ENCODE measurements at places on chromosomes 3 and 15.

DNA sequence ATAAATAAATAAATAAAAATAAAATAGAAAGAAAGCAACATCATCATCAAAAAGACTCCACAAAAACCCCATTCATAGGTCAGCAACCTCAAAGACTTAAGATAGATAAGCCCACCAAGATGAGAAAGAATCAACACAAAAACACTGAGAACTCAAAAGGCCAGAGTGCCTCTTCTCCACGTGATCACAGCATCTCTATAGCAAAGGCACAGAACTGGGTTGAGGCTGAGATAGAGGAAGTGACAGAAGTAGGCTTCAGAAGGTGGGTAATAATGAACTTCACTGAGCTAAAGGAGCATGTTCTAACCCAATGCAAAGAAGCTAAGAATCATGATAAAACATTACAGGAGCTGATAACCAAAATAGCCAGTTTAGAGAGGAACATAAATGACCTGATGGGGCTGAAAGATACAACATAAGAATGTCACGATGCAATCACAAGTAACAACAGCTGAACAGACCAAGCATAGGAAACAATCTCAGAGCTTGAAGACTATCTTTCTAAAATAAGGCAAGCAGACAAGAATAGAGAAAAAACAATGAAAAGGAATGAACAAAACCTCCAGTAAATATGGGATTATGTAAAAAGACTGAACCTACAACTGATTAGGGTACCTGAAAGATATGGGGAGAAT lies 26.4 kb downstream of the GNB5 start:
- no peak for DNase-seq

- DNase-seq: no peak
Observed at GRCh38 chr15:56160966-56161365, 82.7 kb downstream of the RFX7 start.

GRCh38 chr3:50675179-50676030 lies 678 bp downstream of the DOCK3 start:
- peak; percentile 4 for DNase-seq

GRCh38 chr3:168269001-168269400 lies 173.3 kb upstream of the GOLIM4 start:
- DNase-seq: peak; percentile 13

GRCh38 chr15:48395521-48396011 lies 64.3 kb downstream of the DUT start:
- no peak for DNase-seq

DNA sequence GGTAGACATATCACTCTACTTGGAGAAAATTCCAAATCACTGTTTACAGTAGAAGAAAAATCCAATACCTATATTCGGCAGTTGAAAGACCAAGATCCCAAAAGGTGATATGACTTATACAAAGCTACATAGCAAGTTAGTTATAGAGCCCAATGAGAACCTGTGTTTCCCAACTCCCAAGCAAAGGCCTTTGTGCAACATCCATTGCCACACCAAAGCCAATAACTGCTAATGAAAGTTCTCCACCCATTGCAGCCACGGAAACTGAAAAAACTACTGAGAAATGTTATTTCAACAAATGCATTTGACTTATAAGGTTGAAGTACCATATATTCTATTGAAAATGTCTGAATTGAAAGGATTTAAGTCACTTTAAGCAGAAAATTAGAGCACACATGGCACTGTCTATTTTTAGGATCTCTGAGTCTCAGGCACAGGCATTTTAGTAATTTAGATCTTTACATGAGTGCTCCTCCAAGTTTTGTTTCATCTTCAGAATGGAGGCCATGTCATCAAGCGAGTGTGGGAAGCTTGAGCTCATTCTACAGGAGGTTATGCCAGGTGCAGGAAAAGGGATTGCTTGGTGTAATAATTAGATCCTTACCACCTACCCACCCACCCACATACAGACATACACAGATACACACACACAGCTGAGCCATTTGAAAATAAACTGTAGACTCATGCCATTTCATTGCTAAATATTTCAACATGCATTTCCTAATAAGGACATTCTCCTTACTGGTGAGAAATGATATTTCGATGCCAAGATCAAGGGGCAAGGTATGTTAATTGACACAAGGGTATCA lies 19.7 kb upstream of the ANO10 start:
- no peak for DNase-seq

- DNase-seq: peak; percentile 20
Observed at GRCh38 chr3:197256836-197257444, 41.5 kb downstream of the DLG1 start.

- DNase-seq: no peak
Observed at GRCh38 chr3:106745344-106746168, 631.7 kb upstream of the CCDC54 start.

- no peak for DNase-seq
Observed at GRCh38 chr3:9037144-9037711, 74.0 kb upstream of the RAD18 start.

DNA sequence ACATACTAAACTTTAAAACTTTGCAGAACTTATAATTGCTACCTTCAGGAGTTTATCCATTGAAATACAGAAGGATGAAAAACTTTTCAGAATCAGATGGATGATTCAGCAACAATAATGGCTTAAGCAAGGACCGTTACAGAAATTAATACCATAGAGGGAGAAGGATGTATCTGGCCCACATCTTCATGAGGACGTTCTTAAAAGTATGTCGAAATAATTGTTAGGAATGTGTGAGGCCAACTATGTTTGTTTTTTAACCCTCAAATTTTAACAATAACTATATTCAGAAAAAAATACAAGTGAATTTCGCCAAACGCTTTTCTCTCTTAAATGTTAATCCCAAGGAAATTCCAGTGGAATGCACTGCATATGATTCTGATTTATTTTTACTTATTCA lies 105.2 kb upstream of the EPHA3 start:
- no peak for DNase-seq

- DNase-seq: no peak
Observed at GRCh38 chr3:124878561-124879336, 8.4 kb downstream of the ITGB5 start.

DNA sequence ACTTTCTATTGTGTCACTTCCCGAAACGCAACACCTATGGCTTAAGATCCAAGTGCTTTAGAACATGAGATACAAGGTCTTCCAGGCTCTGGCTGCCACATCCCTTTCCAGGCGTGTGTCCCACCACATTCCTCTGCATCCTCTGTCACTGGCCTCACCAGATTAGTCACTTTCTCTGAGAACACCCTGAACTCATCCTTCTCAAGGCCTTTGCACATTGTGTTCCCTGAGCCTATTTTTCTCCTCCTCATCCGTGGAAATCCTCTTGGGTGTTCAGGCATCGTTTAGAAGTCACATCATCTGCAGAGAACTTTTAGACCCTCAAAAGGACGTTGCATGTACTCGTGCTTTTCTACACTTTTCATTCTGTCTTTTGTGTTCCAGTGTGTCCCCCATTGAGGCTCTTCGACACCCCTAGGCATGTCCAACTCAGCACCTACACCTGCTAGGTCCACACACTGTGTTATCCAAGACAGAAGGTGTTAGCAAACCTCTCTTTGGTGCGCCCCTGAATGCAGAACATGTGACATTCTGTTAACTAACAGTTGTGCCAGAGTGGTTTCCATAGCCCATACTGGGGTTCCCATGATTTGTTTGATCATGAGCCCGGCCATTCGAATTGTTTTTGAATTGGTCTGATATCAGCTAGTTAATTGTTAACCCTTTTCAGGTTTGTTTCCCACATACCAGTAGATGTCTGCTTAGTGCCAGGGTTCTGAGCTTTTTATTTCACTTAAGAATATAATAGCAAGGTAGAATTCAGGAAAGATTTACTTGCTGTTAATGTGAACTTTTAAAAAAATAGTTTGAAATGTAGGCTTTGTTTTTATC lies 67.2 kb downstream of the LPP start:
- no peak for DNase-seq

- DNase-seq: no peak
Observed at GRCh38 chr3:7038394-7038793, 177.5 kb downstream of the GRM7 start.

- DNase-seq: no peak
Observed at GRCh38 chr15:73522011-73522410, 79.0 kb downstream of the REC114 start.

DNA sequence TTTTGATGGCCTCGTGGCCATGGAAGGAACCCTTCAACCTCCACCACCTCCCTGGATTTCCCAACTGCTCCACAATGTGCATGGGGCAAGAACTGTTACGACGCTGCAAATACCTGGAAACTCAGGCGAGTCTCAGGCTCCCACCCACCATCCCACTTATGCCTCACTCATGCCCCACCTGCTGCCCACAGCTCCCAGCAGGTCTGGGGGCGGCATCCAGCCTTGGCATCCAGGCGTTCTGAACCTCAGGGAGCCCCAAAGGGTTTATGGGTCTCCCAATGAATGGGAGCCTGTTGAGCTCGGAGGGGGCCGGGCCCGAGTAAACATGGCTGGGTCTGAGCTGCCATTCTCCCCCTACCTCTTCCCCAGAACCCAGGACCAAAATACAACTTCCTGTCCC lies 2.0 kb upstream of the PTH1R start:
- DNase-seq: no peak

DNA sequence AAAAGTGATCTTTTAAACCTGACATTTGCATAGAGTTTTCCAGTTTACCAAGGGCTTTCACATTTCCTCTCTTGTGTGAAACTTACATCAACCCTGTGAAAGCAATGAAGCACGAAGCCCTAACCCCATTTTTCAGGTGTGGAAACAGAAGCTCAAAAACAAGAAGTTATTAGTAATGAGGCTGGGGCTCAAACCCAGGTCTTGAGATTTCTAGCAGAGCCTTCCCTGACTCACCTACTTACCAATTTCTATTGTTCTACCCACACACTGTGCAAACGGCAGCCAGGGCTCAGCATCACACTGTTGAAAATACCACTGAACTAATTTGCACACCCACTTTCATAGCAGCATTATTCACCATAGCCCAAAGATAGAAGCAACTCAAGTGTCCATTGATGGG lies 117.8 kb upstream of the IGF1R start:
- no peak for DNase-seq

- no peak for DNase-seq
Observed at GRCh38 chr3:49666592-49666991, 7.6 kb upstream of the APEH start.

GRCh38 chr15:31159837-31160236 lies 58.3 kb upstream of the TRPM1 start:
- no peak for DNase-seq

GRCh38 chr15:91866371-91866905 lies 12.9 kb downstream of the SLCO3A1 start:
- DNase-seq: no peak

DNA sequence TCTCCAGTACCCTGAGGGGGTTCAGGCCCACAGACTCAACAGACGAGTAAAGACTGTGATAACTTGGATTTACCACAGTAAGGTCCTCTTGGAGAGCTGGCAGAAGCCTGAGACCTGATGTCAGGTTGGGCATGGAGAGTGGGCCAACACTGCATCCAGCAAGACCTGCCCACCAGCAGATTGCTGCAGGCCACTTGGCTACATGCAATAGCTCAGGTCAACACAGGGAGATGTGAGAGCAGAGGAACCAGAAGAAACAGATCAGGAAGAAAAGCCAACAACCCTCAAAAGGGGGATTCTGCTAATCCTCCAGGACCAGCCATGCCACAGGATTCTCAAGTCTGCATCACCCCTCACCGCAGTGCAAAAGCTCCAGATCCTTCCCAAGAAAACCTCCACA lies 1.7 kb upstream of the IP6K1 start:
- no peak for DNase-seq

DNA sequence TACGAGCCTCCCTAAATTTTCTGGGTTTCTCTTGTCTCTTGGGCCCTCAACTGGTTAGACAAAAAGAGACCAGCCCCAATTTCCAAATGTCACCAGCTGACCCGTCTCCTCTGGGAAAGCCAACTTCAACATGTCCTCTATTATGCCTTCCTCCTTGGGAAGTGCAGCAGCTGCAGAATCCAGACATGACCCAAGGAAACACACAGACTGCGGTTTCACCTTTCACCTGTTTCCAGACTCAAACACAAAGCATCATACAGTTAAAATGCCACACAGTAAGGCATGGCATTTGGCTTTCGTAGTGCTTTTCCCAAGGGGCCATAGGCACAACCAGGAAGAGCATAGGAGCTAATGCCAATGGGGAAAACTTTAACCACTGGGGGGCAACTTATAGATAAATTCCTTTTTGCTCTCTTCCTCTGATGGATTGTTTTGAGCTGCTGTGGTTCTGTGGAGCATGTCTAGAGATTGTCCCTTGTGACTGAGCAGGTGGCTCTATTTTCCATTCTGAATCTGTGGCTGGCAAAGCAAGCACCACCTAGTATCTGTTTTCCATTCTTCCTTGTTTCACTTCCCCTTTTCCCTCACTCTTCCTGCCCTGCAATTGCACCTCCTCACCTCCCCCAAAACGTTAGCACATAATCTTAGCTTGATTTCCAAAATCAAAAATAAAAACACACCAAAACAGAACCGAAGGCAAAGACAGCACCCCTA lies 49.3 kb downstream of the HHLA2 start:
- no peak for DNase-seq

- DNase-seq: no peak
Observed at GRCh38 chr3:182711261-182711683, 82.0 kb upstream of the ATP11B start.

DNA sequence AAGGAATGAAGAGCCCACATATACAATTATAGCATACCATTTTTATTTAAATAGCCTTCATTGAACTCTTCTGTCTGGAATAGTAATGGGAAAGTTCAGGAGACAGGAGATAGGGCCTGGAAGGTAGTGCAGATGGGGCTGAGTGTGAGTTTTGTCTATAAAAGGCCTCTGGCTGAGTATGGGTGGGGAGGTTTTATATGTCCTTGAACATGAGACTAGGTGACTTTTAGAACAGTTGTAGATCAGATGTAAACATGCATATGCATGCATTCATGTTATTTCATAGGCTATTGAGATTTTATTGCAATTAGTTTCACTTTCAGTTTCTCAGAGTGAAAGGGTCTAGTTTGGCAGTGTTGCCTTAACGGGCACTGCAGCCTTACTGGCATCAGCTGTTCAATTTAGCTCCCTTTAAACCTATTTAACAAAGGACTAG lies 27.1 kb downstream of the CGGBP1 start:
- no peak for DNase-seq

GRCh38 chr15:61661791-61662190 lies 398.5 kb downstream of the VPS13C start:
- DNase-seq: no peak

DNA sequence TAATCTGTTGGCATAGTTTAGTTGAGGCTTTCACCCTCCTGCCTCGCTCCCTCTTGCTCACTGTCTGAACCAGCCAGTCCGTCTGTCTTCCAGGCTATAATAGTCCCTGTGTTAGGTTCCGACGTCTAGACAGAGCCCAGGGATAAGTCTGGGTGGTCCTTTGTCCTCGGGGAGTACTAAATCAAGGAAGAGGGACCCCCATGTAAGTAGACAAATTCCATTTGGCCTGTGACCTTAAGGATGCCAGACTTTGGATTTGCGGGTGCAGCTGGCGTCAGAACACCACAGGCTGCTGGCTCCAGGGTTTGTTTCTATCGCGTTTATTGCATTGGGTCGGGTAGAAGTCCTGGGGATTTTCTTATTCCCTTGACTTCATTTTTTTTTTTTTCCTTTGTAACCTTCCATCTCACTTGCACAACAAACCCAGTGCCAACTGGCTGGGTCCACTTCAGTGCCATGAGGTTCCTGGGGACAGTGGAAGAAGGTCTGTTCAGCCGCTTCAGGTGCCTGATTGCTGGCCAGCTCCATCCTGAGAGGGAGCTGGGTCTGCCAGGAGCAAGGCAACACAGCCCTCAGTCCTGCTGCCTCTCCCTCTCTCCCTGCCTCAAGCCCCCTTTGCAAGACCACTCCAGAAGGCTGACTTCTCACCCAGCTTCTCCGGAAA lies 95.4 kb upstream of the KLHL25 start:
- no peak for DNase-seq

- no peak for DNase-seq
Observed at GRCh38 chr3:141603473-141604035, 116.7 kb downstream of the RASA2 start.

GRCh38 chr15:75753145-75753544 lies 40.5 kb upstream of the CSPG4 start:
- DNase-seq: no peak

All from NCI-H2081 (cell line).